SJSA1 (cell line): ENCODE measurements at places on chromosomes 3 and 15. TPM values are rescaled to one million over a fixed set of nuclear protein-coding genes. Genes with fewer than 3 reads are reported as not detected.

XCR1 gene
- not detected in 2 replicates for total RNA-seq

BCL2A1 gene
- total RNA-seq: 0.34 TPM in 1 of 2 replicates, not detected in the other

PCOLCE2 gene
- total RNA-seq: 0.26 TPM in 1 of 2 replicates, not detected in the other

ZNF501 gene
- 0.53 and 4.4 TPM in 2 replicates for total RNA-seq

PTPRG gene
- total RNA-seq: 13.6 and 18.5 TPM in 2 replicates

GRCh38 chr3:184814214-184814613, 2.2 kb downstream of the VPS8 start:
- DNase-seq: no peak
- no peak overlapping the region for H3K4me3 ChIP-seq
- peaks cover 40% of the 10 kb centered on the region for H3K4me1 ChIP-seq

GRCh38 chr15:67076147-67076843, 10.9 kb downstream of the SMAD3 start:
- peak overlapping the region; percentile 77 for H3K27ac ChIP-seq
- peak; percentile 95 for DNase-seq
- H3K4me3 ChIP-seq: no peak overlapping the region
- peaks cover 86% of the 10 kb centered on the region for H3K4me1 ChIP-seq
- peaks cover 31% of the 10 kb centered on the region for H3K36me3 ChIP-seq

DNA sequence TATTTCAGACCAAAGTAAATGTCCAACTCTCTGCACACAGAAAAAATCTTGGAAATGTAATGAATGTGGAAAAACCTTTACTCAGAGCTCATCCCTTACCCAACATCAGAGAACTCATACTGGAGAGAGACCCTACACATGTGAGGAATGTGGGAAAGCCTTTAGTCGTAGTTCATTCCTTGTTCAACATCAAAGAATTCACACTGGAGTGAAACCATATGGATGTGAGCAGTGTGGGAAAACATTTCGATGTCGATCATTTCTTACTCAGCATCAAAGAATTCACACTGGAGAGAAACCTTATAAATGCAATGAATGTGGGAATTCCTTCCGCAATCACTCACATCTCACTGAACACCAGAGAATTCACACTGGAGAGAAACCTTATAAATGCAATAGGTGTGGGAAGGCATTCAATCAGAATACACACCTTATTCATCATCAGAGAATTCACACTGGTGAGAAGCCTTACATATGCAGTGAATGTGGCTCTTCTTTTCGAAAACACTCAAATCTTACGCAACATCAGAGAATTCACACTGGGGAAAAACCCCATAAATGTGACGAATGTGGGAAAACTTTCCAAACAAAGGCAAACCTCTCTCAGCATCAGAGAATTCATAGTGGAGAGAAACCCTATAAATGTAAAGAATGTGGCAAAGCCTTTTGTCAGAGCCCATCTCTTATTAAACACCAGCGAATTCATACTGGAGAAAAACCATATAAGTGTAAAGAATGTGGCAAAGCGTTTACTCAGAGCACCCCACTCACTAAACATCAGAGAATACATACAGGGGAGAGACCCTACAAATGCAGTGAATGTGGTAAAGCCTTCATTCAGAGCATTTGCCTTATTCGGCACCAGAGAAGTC, 8.0 kb upstream of the ZNF501 start:
- no peak overlapping the region for H3K27ac ChIP-seq
- H3K4me3 ChIP-seq: no peak overlapping the region
- no peaks in the 10 kb centered on the region for H3K4me1 ChIP-seq

GRCh38 chr3:30426293-30426993, 180.0 kb upstream of the TGFBR2 start:
- no peaks in the 10 kb centered on the region for H3K27me3 ChIP-seq
- no peaks in the 10 kb centered on the region for H3K36me3 ChIP-seq
